ENCODE measurements at places on chromosomes 1 and 21.

DNA sequence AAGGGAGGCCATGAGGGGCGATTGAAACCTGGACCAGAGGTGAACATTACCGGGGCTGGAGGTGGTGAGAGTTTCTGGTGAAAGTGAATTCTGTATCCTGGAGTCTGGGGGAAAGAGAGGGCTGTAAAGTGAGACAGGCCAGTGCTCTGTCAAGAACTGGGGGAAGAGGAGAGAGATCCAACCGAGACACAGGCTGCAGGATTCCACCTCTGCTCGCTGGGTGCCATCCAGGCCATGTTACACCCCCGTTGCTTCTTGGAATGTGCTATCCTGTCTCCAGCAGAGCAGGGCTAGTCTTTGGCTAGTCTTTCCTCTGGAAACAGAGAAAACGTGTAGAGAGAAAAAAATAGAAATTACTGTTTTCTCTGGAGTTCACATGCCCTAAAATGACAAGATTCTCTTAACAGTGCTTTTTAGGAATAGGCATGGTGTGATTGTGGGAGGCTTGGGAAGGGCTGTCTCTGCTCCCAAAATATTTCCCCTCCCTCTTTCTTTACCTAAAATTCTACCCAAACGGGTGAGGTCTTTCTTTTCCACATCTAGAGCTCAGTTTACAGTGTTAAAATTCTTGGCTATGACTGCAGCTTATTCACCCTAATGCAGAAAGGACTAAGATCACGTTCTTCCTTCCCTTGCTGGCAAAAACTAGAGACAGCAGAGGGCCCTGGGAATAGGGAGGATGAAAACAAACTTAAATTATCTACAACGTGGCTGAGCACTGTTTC lies 16.5 kb upstream of the OVAAL start:
- no peak for DNase-seq

DNA sequence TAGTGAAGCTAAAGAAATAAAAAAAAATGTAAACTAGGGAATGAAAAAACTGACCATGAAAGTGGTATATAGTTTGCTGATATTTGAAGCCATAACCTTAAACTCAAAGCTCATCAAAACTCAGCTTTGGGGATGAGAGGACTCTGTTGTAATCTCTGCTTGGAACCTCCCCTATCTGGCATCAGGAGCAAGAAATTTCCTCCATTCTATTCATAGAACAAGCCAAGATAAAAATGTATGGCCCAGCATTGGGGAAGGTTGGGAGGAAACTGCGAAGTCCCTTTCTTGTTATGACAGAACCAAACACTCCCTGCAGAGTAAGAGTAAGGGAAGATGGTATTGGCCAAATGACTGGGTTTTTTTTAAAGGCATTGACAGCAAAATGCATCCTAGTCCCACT lies 35.6 kb downstream of the MCOLN2 start:
- no peak for DNase-seq

- no peak for DNase-seq
Observed at GRCh38 chr1:78255383-78255782, 209.6 kb downstream of the GIPC2 start.

DNA sequence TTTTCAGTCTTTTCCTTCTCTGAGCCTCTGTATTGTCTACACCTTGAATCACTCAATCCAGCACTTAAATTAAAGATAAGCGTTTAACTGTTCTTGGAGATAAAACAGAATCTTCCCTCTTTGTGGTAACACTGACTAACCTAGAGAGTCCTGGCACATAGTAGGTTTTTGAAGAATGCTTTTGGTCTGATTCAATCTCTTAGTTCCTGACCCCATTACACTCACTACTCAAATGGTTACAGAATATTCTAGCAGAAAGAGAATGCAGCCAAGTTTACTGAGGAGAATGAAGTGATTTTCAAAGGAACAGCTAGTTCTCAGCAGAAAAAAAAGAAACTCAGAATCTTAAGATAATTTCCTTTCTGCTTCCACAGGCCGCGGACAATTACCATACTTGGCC lies 309.2 kb upstream of the PRMT6 start:
- DNase-seq, result no peak

GRCh38 chr1:87144316-87144895 lies 184.3 kb upstream of the LMO4 start:
- DNase-seq, result no peak

DNA sequence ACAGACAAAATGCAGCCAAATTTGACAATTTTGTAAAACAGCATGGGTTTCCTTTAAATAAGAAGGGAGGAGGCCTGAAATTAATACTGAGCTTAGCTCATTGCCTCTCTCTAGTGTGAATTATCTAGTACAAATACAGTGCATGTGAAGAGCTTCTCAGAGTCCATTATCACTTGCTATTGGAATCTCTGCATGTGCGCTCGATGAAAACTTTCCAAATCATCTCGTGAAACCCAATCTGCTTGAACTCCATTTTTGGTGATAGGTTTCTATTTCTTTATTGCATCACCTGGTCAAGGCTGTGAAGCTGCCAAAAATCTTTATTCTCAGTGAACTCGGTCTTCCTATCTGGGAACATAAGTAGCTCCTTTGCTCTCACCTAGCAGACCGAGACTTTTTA lies 49.5 kb upstream of the LYPLAL1 start:
- no peak for DNase-seq

- no peak for DNase-seq
Observed at GRCh38 chr1:199452627-199453026, 574.9 kb upstream of the NR5A2 start.

- no peak for DNase-seq
Observed at GRCh38 chr1:97505816-97506215, 415.0 kb downstream of the DPYD start.

DNA sequence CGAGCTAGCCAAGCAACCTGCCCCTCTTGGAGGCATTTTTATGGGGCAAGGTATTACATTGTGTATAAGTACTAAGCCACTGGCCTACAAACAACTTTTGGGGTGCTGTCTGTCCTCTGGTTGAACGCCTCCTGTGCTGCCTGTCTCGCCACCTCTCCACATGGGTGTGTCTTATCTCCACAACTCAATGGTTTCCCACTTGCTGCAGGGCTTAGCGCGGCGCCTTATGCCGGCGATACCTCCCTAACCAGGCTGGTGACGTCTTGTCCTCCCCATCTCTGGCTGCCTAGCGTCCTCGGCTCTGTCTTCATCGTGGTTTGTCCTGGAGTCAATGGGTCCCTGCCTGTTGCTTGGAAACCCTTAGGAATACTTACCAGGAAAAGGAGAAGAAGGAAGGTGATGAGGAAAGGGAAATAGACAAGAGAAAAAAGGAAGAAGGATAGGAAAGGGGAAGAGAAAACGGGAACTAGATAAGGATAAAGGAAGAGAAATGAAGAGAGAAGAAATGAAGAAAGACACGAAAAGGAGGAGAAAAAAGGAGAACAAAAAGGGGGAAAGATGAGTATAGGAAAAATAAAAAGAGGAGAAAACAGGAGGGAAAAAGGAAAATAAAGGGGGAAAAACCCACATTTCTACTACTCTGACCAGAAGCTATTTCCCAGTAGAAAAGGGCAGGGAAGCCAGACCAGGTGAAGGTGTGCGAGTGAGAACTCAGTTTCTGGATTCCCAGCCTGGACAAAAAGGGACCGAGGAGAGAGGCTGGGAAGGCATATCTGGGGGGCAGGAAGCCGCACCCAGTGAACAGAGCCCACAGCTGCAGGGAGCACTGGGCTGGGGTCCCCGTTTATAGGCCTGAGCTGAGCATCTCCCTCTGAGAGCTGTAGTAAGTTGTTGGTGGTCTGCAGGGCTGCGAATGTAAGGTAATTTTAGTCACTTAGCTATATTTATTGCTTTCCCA lies 86.2 kb downstream of the CLIC6 start:
- no peak for DNase-seq

DNA sequence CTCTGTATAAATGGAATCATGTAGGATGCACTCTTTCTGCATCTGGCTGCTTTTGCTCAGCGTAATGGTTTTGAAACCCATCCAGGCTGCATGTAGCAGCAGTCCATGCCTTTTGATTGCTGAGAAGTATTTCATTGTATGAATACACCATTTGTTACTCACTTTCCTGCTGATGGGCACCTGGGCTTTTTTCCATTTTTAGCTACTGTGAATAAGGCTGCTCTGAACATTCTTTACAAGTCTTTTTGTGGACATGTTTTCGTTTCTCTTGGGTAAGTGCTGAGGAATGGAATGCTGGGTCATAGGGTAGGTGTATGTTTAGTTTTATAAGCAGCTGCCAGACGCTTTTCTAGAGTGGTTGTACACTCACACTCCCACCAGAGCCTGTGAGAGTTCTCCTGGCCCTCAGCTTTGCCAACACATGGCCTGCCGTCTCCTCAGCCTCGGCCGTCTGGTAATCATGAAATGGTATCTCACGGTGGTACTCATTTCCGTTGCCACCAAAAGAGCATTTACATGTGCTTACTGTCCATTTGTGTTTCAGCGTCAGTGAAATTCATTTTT lies 22.7 kb downstream of the SLX9 start:
- peak; percentile 74 for DNase-seq

GRCh38 chr1:232622981-232623380 lies 7.0 kb downstream of the SIPA1L2 start:
- DNase-seq, result no peak

GRCh38 chr1:228760979-228761378 lies 25.7 kb downstream of the RHOU start:
- DNase-seq, result no peak

DNA sequence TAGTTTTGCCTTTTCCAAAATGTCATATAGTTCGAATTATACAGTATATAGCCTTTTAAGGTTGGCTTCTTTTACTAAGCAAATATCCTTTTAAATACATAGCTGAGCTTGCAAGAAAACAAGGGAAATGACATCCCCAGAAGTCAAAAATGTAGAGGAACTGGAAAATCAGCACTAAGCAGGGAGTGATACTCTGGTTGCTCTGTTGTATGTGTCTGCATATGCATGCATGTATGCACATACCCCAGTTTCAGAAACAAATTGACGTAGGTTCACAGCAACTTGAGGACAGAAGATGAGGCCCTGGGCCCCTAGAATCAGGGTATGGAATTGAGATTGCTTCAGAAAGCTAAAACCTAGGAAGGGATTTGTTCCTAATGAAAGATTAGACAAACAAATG lies 75.1 kb upstream of the GNG4 start:
- DNase-seq, result no peak

DNA sequence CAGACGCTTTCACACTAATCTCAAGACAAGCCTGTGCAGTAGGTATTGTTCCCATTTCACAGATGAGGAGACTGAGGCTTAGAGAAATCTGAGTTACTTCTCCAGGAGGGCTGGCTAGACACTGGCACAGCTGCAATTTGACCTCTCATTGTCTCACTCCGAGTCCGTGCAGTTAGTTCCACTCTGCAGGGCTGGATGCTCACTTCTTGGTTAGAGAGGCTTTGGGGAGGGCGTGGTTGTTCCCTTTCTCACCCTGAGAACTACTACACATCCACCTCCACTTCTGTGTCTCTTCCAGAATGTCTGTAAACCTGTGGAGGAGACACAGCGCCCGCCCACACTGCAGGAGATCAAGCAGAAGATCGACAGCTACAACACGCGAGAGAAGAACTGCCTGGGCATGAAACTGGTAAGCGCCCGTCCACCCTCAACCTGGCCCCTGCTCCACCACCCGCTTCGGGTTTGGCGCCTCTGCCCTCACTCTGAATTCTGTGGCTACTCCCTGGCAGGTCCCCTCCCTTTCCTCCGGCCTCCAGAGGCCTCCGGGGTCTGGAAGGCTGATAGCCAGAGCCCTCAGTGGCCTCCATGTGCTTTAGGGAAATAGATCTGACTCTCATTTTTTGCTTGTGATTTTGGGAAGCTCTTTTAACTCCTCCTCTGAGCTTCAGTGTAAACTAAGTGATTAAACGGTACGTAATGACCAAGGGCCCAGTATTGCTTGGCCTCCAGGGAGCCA lies 29.1 kb downstream of the EIF2D start:
- no peak for DNase-seq

DNA sequence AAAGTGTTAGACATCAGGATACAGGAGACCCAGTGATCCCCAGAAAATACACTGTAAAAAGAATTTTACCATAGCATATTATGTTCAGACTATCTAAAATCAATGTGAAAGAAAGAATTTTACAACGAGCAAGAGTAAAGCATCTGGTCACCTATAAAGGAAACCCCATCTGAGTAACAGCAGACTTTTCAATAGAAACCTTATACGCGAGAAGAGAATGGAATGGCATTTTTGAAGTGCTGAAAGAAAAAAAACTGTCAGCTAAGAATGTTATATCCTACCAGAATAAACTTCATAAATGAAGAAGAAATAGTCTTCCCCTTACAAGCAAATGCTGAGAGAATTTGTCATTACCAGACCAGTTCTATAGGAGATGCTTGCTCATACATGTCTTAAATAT lies 532.1 kb upstream of the NR5A2 start:
- DNase-seq, result no peak

DNA sequence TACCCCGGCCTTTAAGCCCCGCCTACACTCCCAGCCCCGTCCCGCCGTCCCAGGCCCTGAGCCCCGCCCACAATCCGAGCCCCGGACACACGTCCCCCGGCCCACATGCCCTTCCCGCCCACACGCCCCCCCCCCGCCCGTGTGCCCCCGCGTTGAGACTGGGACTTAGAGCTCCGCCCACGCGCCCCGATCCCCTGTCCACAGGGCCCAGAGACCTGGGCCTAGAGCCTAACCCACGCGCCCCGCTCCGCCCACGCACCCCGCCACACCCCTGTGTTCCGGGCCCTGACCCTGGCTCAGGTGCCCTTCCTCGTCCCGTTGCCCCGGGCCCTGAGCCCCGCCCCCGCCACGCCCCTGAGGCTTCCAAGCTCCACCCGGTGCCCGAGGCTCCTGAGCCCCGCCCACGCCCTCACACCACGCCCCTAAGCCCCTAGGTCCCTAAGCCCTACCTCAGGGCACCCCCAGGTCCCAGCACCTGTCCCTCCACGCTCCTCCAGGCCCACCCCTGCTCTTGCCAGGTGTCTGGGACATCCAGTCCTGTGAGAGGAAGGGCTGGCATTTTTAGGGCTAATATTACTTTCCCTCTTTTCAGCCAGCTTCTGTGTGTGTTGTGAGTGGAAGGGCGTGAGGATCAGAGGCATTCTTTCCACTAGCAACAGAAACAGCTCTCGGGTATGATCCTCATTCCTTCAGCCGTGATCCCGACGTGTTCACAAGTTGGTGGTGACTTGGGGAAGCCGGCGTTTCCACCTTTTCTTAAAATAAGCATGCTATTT lies 552 bp upstream of the GPR157 start:
- peak; percentile 94 for DNase-seq

GRCh38 chr21:33302796-33303195 lies 22.0 kb upstream of the IFNAR1 start:
- no peak for DNase-seq

DNA sequence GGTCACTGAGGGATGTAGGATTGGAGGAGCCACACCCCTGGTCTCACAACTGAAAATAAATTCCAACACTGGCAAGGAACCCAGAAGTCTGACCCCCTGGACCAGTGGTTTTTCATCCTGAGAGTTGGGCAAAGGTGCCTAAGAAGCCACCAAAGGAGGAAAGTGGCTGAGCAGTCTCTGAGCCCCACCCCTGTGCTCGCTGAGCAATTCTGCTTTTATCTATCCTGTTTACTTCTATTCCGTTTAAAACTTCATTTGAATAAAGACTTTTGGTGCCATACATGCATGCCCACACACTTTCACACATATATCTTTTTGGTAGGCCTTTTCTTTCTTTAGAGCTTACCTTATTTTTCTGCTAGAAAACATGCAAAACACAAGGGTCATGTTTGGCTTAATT lies 13.9 kb upstream of the CD53 start:
- DNase-seq, result no peak

- peak; percentile 88 for DNase-seq
Observed at GRCh38 chr1:119659628-119660027, 11.6 kb upstream of the ZNF697 start.

GRCh38 chr1:206790502-206791250 lies 18.4 kb upstream of the IL10 start:
- no peak for DNase-seq

GRCh38 chr1:116008656-116009390 lies 32.5 kb downstream of the SLC22A15 start:
- DNase-seq, result no peak

- no peak for DNase-seq
Observed at GRCh38 chr21:38228115-38228514, 28.7 kb upstream of the KCNJ15 start.
